Spinal cord (tissue), 10 donors: ENCODE measurements at places on chromosomes 3 and 15.

GRCh38 chr15:78536134-78536533 lies 4.1 kb upstream of the PSMA4 start:
- DNase-seq: no peak

- DNase-seq: no peak
These were observed 141.1 kb downstream of the NR1D2 start for GRCh38 chr3:24086206-24086605.

GRCh38 chr3:48023377-48023776 lies 7.2 kb upstream of the MAP4 start:
- DNase-seq: no peak

GRCh38 chr3:59422312-59422711 lies 372.5 kb upstream of the CFAP20DC start:
- DNase-seq: no peak

GRCh38 chr3:100662113-100662823 lies 47.0 kb upstream of the TFG start:
- no peak for DNase-seq

DNA sequence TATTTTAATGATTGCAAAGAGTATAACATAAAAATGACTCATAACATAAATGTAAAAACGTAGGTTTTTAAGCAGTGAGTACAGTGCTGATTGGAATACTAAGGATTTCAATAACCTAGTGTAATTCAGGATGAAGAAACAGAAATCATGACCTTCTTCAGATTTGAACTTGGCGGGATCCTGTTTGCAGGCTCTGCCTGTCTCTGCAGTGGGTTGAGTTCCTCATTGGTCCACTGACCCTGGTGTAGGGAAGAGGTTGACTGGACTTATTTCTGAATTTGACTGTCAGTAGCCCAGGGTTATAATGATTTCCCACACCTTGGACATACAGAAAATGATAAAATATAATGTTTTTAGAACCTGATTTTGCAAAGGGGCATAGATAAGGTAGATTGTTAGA lies 171.7 kb downstream of the FNDC3B start:
- no peak for DNase-seq

DNA sequence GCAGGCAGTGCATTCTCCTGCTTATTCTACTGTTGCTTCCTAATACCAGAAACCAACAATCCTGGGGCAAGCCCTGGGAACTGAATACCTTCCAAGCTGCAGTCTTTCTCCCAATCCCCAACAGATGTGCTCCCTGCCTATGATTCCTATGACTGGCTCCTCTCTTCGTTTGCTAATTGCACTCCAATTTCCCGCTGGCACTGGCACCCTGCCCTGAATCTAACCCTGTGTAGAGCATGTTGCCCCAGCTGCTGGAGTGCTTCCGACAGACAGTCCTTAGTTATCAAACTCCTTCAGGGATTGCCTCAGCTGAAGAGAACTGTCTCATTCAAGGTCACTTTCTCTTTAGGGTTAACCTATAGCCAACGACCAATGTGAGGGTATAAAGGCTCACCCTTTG lies 214.1 kb downstream of the NECTIN3 start:
- no peak for DNase-seq

GRCh38 chr3:78050276-78051065 lies 1010.6 kb downstream of the ROBO2 start:
- no peak for DNase-seq

DNA sequence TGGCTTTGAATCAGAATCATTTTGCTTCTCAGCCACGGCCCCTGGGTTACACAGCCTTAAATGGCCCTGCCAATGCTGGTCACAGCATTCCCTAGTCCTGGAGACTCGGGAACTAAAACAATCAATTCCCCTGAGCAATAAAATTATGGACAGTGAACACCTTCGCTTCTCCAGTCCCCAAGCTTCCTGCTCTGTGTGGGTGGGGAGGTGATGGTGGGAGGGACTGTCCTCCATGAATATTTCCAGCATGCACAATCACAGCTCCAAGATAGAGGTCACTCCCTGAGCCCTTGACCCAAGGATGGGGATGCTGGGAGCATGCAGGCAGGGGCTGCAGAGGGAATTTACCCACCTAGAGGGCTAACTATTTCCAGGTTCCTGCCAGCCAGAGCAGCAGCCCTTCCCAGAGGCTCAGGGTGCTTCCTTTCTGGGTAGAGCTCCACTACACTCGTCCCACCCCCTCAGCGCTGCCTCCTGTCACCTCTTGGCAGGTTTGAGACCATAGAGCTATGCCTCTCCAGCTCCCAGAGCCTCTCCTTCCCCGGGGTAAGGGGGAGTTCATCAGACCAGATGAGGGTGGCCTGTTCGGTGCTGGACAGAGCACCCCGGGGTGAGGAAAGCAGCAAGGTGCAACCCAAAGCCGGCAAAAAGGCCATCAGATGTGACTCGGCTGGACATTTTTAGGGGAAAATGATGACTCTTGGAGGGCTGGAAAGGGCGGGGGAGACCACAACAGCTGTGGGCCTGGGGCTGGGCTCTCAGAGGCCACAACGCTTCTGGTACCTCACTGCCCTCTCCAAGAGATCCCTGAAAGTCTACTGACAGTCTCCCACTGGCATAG lies 14.5 kb upstream of the CCDC33 start:
- DNase-seq: no peak
